ENCODE measurements at places on chromosomes 4 and X.

DNA sequence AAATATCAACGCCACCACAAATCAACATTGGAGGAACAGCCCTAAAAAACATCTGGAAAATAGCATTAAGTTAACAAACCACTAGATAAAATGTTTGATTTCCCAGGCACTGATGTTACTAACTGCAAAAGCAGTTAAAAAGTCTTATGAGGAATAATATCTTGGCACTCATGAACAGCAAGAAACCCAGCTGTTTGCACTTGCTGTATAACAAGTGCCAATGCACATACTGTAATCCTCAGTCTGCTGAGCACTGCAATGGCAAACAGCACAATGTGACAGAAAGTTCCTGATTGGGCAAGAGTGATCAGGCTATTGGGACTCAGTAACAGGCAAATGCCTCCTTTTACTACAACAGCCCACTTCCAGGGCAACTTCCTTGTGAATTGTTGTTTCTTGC is 20.8 kb upstream of the SEC24B start:
- DNase-seq, result no peak

DNA sequence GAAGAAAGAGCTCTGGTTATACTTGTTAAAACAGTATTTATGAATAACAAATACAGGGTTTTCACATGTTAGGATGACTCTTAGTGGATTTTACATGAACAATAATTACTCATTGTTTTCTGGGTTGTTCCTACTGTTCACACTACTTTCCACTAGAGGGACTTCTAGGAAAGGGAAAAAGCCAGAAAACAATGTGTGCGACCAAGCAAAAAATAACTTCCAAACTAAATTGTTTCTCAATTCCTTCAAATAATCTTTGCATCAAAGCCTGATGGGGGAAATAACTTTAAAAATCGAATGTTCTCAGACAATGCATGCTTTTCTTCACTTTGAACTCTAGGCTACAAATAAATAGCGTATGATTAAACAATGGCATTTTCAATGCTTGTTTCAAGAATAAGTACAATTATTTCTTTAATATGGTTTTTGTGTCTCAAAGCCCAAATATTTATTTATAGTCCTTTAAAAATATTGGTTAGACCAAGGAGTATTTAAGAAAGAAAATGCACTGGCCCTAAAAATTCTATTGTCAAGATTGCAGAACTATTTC is 72.1 kb upstream of the ETNPPL start:
- DNase-seq, result no peak

DNA sequence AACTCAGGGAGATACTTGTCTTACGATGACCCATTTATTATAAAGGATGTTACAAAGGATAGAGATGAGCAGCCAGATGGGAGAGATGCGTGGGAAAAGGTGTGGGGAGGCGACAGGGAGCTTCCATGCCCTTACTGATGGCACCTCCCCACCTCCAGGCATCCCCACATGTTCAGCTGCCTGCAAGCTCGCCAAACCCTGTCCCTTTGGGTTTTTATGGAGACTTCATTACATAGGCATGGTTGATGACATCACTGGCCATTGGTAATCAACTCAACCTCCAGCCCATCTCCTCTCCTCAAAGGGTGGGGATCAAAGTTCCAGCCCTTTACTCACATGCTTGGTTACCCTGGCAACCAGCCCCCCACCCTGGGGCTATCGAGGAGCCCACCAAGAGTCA is 29.4 kb upstream of the SLC2A9 start:
- no peak for DNase-seq

DNA sequence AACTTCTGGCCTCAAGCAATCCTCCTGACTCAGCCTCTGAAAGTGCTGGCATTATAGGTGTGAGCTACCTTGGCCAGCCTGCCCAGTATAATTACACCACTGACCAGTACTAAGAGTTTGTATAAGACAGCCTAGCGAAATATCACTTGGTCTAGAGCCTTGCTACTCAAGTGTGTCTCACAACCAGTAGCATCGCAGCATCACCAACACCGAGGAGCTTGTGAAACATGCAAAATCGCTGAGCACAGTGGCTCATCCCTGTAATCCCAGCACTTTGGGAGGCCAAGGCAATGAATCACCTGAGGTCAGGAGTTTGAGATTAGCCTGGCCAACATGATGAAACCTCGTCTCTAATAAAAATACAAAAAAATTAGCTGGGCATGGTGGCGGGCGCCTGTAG is 102.0 kb upstream of the GATB start:
- no peak for DNase-seq

DNA sequence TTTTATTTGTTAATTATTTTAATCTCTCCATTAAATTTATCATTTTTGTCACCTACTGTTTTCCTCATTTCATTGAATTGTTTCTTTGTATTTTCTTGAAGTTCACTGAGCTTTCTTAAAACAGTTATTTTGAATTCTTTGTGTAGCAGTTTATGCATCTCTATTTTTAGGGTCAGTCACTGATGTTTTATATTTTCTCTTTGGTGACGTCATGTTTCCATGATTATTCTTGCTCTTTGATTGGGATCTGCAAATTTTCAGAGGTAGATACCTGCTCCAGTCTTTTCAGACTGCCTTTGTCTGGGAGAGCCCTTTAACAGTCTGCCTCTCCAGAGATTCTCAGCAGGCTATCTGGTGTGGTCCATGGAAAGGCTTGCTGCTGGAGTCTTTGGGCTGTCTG is 25.6 kb upstream of the TRPC5 start:
- no peak for DNase-seq

DNA sequence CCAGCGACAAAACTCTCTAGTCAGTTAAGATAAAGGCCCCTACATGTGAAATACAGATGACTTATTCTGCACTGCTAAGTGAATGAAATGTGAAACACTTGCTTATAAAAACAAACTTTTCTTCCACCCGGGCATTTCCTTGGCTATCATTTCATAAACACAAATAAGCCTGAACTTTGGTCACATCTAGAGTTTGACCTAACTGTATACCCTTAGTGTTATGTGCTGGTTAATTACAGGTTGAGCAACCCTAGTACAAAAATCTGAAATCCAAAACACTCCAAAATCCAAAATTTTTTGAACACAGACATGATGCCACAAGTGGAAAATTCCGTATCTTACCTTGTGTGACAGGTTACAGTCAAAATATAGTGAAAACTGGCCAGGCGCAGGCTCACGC is 45.9 kb downstream of the SAT1 start:
- DNase-seq, result no peak

DNA sequence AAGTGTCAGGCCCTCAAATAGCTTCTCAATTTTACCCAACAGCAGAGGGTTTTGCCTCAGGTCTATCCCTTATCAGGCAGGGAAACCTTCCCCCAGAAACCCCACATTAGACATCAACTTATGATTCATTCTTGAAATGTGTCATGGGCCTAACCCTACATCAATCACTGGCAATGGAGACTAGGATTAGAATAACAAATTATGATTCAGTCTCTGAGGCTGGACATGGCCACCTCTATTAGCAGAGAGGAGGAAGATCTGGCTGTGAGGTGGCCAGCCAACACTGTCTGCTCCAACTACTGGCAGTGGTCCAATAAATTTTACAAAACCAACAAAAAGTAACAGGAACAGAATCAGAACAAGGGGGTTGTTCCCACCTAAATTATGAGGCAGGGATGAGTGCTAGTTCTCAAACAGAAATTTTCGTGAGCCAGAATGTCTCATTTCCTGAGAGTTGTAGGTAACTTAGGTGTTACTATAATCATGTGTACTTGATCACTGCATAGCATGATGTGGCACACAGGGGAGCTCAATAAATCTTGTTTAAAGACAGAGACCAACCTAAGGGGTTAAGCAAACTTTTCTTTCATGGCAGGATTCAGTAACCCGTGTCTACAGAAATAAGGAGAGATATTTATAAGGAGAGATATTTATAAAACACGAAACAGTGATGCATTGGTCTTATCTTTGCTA is 126.8 kb downstream of the NFKB1 start:
- DNase-seq, result no peak

DNA sequence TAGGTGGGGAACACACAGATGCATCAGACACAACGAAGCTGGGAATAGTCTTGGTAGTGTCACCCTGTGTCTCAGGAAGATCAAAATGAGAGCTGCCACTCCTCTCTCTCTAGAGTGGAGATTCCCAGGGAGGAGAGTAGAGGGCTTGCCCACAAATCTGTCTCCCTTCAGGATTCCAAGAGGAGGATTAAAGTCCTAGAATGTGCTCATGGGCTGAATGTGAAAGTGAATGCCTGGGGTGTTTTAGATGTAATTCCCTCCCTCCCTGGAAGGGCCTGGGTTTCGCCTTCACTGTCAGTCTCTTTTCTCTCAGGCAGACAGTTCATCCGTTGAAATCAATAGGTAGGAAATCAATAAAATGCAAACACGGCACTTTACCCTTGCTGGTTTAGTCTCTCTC is 282.6 kb upstream of the PPARGC1A start:
- DNase-seq, result no peak

DNA sequence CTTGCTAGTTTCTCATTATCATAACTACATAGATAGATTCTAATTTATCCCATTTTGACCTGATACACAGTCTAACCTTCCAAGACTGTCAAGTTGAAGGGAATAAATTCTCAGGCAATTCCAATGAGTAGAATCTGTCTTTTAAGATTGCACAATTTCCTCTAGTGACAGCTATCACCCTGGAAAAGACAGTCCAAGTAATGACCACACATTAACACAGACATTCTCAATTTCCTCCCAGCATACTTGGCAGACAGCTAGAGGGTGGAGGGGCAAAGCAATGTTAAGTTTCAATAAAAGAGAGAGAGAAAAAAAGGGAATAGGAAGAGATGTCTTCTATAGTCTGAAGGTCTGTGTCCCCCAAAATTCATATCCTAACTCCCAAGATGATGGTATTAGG is 234.7 kb downstream of the LDB2 start:
- no peak for DNase-seq

DNA sequence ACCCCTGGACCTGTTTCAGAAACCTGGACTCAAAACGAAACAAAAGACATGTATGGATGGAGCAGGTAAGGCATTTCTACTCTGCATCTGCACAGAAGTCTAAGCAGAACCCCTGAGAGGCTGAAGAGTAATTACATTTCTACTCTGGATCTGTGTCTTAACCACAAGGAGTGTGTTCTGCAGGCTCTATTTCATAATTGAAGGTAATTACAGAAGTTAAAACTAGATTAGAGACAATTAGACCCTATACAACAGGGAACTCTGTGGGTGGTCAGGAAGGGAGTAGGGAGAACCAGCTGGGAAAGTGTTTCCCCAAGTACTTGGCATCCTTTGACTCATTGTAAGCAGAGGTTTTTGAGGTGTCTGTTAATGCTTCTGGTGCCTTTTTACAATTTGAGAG is 69.8 kb downstream of the IGSF1 start:
- no peak for DNase-seq

DNA sequence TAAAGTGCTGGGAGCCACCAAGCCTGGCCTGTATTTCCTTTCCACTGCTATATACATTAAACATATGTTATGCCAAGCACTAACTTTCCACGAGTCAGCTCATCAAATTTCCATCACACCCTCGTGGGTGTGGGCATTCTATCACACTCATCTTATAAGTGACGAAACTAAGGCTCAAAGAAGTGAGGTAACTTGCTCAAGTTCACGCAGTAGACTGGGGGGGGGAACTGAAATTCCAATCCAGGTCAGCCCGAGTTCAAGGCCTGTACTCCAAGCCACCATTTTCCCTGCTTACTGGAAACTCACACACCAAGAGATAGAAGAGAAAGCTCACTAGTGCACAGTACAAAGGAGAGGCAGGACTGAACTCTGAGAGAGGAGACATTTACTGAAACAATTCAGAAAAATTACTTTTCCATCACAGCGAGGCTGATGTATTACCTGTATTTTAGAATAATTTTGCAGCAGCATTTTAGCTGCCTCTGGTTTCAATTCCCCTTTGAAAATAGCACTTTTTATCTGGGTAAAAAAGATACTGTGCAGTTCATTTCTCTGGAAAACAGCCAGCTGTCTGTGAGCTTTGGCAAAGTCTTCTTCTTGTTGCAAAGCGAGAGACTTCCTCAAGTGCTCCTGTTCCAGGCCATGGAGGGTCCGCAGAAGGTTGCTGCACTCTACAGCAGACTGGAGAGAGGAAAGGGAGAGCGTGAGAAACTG is 76.8 kb downstream of the EVC2 start:
- DNase-seq, result no peak

DNA sequence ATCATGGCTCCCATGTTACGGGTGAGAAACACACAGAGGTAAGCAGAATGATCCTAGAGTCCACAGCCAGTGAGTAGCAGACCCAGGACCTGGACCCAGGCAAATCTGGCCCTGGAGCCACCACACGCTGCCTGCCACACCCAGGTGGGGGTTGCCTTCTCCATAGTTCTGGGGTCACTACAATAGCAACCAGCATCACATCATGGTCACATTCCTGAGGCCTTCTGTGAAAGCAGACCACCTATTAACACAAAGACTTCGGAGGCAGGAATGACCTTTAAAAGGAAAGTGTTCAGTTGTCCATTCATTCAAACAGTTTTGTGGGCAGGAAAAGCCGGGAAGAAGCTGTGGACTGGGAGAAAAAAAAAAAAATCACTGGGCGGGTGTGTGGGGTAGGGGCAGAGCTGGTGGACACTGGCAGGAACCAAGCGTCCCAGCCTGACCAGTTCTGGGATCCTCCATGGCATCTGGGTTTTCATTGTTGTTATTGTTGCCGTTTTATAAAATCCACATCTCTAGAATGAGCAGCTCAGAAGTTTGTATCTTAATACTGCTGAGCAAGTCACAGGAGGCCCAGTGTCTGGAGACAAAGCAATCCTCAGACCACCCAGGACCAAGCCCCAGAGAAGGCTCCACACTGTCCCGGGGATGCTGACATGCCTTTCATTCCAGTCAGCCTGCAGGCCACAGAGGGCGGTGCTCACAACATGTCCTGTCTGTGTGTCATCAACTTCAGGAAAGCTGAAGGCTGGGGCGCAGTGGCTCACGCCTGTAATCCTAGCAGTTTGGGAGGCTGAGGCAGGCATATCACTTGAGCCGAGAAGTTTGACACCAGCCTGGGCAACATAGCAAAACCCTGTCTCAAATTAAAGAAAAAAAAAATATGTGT is 67.0 kb downstream of the SEL1L3 start:
- DNase-seq, result no peak

DNA sequence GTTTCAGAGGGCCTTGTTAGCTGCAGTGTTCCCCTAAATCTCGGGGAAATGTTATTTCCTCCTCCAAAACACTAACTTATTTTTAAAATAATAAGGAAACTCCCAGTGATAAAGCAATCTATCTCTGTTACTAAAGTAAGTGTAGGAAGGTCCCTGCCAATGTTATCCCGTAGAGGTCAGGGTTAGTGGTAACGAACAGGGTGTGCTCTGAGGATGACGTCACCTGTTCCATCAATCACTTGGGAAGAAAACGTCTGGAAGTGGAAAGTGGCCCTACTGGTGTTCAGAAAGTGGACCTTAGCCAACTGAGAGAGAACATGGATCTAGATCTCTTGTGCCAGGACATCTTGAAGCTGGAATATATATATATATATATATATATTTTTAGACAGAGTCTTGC is 249.5 kb downstream of the BCOR start:
- DNase-seq, result no peak

GRCh38 chrX:79371101-79371500 is 4.0 kb upstream of the ITM2A start:
- DNase-seq, result no peak

- no peak for DNase-seq
Observed at GRCh38 chrX:133741303-133741702, 244.1 kb downstream of the GPC3 start.
